ENCODE measurements at places on chromosomes 7 and 10. TPM values are rescaled to one million over a fixed set of nuclear protein-coding genes. Genes with fewer than 3 reads are reported as not detected.

- peak; percentile 25 for DNase-seq
Observed at GRCh38 chr10:7117806-7118674, 292.8 kb downstream of the SFMBT2 start.

DNA sequence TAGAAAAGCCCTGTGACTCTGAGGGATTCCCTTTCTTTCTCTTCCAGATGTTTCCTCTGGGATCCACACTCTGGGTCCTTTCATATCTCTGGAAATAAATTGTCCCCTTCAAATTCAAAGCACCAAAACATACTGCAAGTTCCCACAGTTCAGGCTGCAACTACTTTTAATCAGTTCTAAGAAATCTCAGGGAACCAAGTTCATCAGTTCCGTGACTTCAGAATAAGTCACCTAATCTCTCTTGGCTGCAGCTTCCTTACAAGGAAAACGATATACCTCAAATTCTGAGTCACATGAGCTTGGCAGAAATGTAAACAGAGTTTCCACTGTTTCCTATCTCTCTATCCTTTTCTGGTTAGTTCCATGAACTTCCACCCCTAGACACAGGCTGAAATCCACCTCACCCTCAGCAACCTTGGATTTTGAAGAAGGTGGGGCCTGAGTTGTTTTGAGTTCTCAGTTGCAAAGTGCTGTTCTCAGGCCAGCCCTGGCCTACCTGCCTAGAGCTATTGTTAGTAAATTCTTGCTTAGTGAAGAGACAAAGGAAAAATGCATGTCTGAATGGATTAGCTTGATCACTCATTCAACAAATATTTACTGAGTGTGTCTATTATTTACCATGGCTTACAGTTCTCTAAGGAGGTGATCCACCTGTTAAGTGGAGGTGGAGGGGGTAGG is 59.3 kb upstream of the IL6 start:
- DNase-seq = no peak

- no peak for DNase-seq
Observed at GRCh38 chr10:99761365-99761764, 21.1 kb upstream of the ABCC2 start.

DNA sequence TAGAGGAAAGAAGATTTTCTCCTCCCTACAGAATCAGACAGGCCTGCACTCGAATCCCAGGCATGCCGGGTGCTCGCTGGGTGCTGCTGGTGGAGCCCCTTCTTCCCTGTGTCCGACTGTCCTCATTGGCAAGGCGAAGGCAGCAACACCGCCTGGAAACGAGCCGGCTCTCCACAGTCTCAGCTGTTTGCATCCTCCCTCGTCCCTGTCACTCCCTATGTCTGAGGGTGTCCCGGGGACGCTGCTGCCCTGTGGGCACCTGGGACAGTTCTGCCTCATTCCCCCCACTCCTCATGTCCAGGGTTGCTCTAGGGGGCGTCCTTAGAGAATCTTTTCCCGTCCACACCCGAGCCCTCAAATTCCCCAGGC is 31.6 kb upstream of the TMEM72 start:
- no peak for DNase-seq

MYOZ1 gene
- 1.2 TPM for total RNA-seq

DNA sequence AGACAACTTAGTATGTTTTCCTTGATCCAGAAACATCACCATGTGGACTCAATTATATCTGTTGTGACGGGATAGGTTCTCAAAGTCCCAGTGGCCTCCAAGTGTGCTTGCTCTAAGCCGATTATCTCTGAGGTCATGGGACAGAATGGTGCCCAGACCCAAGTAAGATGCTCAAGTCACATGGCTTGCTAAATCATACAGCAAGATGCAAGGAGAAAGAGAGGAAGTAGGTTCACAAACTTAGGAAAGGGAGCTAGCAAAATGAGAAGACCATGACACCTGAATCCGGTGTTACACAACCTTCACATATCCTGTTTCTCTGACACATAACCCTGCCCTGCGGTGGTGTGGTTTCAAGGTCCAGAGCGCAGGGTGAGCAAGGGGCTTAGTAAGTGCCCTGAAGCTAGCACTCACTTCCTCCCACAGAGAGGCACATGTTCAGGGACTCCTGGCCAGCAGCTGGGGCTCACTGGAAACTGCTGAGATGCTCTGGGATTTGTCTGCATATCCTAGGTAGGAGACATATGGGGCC is 590.9 kb upstream of the ANKRD30A start:
- DNase-seq = no peak

- no peak for DNase-seq
Observed at GRCh38 chr10:5206799-5207198, 10.2 kb downstream of the AKR1C4 start.

GRCh38 chr10:17414484-17414883 is 39.9 kb downstream of the ST8SIA6 start:
- DNase-seq = no peak

FKBP9 gene
- total RNA-seq = 89.2 TPM

- no peak for DNase-seq
Observed at GRCh38 chr10:3115685-3116084, 48.3 kb downstream of the PFKP start.

DNA sequence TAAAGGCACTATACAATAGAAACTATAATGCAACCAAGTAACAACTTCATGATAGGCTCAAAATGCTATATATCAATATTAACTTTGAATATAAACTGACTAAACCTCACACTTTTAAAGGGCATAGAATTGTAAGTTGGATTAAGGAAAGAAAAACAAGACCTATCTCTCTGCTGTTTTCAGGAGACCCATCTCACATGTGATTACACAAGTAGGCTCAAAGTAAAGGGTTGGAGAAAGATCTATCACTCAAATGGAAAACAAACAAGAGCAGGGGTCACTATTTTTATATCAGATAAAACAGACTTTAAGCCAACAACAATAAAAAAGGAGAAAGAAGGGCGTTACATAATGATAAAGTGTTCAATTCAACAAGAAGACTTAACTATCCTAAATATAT is 155.5 kb downstream of the CDK14 start:
- no peak for DNase-seq

CHCHD1 gene
- total RNA-seq = 76.8 TPM

DNA sequence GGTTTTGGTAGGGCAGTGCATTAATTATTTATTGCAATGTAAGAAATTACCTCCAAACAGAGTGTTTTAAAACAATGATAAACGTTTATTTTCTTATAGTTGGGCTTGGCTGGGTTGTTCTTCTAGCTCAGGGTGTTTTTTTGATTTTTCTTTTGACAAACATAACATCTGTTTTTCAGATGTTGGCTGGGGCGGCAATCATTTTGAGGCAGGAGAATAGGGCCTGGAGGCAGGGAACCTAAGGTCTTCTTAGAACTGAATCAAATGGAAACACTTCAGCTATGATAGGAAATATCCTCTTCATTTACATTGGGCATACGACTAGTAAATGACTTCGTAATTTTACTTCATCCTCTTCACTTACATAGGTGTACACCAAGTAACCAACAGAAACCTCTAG is 47.4 kb upstream of the NAMPT start:
- DNase-seq = no peak

DNA sequence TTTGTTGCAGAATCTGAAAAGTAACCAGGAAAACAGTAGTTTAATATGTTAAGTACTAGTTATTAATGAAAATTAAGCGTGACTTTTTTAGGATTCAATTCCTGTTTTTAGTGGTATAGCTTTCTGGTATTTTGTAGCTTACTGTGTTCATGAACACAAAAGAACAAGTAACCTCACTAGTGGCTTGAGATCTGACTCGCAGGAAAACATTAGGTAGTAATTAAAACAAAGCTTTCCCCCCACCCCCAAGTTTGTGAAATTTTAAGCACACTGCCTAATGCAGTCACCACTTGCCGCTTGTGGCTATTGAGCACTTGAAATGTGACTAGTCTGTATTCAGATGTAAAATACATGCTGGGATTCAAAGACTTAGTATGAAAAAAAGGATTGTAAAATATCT is 102.5 kb upstream of the RPA3 start:
- no peak for DNase-seq

SLC13A1 gene
- not detected for total RNA-seq

GRCh38 chr7:27198138-27198841 is 1.6 kb downstream of the HOXA13 start:
- DNase-seq = no peak

SMNDC1 gene
- total RNA-seq = 13.5 TPM

GRCh38 chr7:81260152-81260551 is 341.3 kb upstream of the SEMA3C start:
- no peak for DNase-seq

EPHB6 gene
- total RNA-seq = not detected

GRCh38 chr7:74284781-74285259 is 4.4 kb upstream of the CLIP2 start:
- no peak for DNase-seq

BPGM gene
- 10.8 TPM for total RNA-seq

DNA sequence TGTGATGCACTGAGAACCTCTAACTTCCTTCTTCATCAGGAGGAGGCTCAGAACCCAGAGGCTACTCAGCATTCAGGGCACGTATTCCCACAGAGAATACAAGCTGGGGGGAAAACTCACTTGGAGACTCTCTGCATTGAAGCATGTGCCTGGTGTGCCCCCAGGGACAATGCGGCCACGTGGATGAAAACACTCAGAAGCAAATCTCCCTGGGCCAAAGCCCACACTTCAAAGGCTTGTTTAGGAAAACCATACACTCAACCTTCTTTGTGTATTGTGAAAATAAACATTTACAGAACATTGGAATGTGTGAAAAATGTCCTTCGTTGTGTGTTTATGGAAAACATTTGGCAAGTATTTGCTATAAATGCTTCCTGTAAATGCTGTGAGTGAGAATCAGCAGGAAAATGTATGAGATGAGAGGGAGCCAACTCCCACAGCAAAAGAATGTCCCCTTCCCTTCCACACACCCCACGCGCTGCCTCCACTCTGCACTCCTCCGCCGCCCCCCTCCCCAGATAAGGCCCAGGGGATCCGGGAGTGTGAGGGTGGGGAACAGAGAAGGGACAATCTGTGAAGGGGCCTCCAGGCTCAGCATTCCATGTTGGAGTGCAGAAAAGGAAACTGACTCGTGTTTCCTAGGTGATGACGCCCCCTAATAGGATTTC is 339.5 kb downstream of the ELMO1 start:
- no peak for DNase-seq

- DNase-seq = no peak
Observed at GRCh38 chr7:65976659-65977196, 5.3 kb downstream of the GUSB start.

- no peak for DNase-seq
Observed at GRCh38 chr7:5689118-5689517, 92.3 kb downstream of the RNF216 start.

DNA sequence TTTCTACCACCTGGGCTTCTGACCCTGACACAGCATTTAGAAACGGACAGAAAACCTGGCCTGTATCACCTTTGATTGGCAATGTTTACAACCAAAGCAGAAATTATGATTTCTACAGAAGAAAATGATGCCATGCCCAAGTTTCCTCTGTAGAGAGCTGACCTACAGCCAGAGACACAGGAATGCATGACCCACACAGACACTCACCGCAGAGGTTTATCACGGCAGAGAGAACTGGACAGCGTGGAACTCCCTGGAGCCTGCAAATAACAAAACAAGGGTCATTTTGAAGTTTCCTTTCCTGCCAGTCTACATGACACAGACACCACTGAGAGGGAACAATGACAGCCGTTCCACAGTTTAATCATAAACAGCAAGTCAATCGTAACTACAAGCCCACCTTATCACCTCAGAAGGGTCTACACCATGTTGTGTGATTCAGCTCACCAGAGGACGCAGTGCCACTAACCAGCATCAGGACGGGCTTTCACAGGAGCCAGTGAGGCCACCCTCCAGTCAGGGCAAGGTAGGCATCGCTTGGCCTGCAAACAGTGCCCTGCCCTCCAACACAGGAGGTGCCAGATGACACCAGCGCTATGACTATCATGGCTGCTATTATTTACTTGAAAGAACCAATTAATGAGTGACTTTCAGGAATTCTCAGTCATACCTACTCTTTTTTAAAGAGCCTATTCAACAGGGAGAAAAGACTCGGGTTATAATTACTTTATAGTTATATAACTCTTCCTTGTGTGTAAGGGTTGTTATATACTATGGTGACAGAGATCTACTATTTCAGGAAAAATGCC is 139.9 kb downstream of the TNS3 start:
- DNase-seq = no peak

DNA sequence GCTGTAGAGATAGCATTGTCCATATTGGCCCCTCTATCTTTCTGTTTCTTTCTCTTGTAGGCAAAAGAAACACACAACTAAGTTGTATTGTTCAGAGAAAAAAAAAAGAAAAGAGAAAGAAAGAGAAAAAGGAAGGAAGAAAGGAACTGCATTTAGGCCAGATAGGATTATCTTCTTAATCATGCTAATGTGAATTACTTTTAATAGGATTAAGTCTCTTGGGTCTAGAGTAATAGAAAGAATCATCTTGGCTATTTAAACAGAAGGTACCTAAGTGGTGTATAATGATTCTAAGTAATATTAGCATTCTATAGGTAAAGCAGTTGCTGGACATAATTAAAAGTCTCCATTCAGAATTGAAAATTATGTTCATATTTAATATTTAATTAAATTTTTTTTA is 42.2 kb downstream of the GPR85 start:
- no peak for DNase-seq

OR13A1 gene
- total RNA-seq = not detected

SPACDR gene
- not detected for total RNA-seq

KCNH2 gene
- 11.5 TPM for total RNA-seq

- DNase-seq = no peak
Observed at GRCh38 chr10:121092720-121093095, 241.5 kb downstream of the WDR11 start.

DNA sequence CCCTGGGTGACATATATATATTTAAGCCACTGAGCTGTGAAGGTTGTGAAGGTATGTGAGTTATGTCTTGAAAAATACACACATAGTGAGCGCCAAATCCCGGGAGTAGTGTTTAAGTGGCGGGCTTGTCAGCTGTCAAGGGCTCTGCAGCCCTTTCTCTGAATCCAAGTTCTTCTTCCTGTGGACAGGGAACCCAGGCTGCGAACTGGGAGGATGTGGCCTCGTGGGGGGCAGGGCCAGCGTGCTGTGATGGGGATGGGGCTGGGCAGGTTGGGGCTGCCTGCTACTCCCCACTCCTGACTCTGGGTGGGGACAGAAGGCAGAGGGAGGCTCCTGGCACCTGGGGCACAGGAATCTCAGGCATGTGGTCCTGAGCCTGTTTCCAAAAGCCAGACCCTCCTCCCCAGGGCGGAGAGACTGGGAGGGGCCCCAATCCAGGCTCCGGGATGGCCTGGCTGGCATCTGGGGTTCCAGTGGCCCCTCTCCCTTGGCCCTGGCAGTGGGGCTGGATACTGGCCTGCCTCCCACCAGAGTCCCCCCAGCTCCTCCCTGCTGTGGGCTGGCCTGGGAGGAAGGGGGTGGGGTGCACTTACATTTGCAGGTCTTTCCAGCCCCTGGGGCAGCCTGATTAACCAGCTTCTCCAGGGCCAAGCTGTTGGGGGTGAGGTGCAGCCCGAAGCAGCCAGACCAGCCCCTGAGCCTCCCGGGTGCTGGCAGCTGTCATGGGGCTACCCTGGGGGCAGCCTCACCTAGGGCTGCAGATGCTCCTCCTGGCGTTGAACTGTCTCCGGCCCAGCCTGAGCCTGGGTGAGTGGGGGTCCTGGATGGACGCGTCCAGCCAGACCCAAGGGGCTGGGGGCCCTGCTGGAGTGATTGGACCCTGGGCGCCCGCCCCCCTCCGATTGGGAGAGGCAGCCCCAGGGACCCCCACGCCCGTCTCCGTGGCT is at the start of gene UPK3B:
UPK3B (plus strand) TSS at position 622 of the 947 bp plus-strand sequence; CDS start at position 723, 101 bp downstream.
- no peak for DNase-seq

All from G401 (cell line).